Nucleus accumbens (tissue), 56 donors: ENCODE measurements at places on chromosomes 12 and 14.

DNA sequence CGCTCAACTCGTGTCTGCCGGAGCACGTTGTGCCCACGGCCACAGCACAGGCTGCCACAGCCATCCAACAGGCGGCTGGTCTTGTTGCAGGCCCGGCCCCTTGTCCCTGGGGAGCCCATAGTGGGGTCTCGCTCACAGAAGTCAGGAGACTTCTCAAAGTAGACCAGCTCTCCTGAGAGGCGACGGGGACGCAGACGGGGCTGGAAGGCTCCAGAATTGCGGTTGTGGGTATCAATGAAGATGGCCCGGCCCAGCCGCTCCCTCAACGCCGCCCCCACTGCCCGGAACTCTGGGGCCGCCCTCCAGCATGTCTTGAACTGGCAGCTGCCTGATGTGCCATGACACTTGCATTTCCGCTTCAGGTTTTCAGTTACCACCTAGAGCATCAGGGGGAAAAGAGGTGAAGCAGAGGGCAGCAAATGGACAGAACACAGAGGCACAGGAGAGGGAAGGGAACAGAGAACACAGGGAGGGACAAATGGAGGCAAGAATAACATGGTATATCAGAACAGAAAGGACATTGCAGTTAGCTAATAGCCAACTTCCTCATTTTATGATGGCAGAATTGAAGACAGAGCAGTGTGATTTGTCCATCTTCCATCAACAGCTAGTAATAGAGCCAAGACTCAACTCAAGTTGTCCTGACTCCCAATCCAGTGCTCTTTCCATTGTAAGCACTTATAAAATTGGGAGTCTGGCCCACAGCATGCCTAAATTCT, 5.2 kb downstream of the WNT10B start:
- no peak for DNase-seq

DNA sequence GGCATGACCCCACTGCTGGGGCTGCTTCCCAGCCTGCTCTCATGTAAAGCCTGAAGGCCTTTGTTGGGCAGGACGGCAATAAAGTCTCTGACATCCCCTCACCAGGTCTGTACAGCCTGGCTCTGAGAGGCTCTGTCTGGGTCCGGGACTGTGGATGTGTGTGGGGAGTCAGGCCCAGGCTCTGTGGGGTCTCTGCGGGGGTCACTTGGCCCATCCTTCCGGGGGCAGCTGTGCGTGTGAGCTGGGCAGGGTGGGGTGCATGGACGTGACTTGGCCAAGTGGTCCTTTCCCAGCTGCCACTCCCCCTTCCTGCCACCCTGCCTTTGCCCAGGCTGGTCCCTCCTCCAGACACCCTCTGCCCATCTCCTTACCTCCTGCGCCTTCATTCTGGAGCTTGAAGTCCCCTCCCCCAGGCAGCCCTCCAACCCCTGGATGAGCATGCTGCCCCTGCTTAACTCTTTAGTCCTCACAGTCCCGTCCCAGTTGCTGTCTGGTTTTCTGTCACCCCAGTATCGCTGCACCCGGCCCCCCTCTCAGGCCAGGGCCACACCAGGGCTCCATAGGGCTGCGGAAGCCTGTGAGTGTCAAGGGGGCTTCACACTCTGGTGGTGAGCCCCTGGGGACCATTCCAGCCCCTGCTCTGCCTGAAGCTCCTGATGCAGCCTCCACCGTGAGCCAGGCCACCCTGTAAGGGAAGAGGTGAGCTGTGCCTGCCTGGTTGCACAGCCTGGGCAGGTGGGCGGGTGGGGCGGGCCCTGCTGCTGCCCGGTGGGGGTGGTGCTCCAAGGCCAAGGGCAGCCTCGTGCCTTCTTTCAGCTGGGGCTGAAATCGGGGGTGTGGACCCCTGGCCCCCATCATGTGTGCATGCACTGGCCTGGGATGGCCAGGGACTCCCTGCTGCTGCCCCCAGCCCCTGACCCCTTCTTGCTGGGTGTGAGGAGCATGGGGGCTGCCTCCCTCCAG, 25.5 kb upstream of the KIF26A start:
- no peak for DNase-seq

- DNase-seq: no peak
Measured at GRCh38 chr14:64035143-64035542, 182.3 kb downstream of the SYNE2 start.

DNA sequence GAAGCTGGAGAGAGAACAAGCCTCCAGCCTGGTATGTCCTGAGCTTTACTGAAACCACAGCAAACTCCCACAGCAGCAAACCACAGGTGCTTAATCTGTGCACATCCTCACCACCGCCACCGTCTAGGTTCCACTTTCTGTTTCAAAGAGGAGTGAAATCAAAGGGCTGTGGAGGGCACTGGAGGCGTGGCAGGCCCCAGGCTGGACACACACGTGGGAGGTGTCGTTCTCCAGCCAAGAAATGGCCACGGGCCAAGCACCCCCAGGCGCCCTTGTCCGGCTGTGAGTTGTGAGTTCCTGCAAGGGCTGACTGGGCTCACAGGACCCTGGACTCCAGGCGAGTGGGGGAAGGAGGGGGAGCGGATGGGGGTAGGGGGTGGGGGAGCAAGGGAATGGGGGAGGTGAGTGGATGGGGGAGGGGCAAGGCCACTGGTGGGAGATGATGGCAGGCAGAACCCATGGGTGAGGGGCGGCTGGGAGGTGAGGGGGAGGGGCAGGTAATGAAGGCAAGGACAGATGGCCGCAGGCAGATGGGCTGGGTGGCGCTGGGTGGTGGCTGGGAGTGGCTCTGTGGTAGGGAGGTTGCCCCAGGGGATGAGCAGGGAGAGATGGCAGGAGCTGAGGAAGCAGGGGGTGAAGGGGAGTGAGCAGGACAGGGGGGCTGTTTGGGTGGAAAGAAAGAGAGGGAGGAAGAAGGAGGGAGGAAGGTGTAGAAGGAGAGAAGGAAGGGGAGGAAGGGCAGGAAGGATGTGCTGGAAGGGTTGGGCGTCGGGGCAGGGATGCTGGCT, 86.7 kb downstream of the NCOR2 start:
- no peak for DNase-seq

DNA sequence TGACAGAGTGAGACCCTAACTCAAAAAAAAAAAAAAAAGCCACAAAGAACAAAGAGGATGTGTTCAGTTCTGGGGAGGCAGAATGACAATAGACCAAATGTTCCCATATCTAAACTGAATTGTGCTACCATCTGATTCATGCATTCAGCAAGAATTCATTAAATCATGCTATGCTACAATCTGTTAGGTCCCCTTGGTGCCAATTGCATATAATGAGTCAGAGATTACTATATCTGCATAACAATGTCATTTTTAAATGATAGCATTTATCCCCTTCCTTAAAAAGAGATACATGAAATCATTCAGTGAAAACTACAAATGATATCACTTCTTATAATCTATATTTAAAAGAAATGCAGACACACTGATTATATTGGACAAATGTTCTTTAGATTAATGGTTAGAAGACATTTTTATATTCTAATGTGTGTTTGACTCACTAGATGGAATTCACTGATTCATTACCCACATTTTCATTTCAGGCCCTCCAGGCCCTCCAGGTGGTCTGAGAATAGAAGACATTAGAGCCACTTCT, 207.6 kb upstream of the PDZRN4 start:
- no peak for DNase-seq

GRCh38 chr14:95398630-95399547, 79.2 kb upstream of the CLMN start:
- no peak for DNase-seq
